ENCODE measurements at places on chromosomes 3 and 15.
A peak's percentile ranks its signal among the peaks of the same experiment; 100 is the strongest.

DNA sequence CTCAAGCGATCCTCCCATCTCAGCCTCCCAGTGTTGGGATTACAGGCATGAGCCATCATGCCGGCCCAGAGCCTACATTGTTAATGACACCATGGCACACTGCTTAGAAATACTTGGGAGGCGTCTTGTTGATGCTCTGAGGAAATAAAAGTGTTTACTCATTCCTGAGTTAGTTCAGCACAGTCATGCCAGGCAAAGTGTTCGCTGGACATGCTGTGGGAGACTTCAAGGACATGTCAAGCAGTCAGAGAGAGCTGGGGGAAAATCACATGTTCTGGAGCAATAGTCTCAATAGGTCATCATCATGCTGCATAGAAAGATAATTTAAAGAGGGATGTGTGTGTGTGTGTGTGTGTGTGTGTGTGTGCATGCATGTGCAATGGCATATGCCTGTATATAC is 37.5 kb downstream of the TTC23 start:
- DNase-seq = no peak

DNA sequence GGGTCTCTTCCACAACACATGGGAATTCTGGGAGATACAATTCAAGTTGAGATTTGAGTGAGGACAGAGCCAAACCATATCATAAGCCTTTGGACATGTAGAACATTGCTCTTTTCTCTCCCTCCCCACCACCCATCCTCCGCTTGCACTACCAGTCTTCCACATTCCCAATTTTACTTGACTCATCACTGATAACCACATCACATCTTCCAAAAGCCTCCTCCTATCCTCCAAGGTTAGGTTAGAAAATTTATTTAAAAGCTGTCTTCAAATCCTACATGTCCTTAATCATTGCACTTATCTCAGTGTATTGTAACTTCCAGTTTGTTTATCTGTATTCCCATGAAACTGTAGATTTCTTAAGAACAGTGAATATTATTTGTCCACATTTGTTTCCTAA is 10.4 kb downstream of the ZBED2 start:
- DNase-seq = no peak

- no peak for DNase-seq
Measured at GRCh38 chr3:135125171-135125801, 330.2 kb downstream of the EPHB1 start.

GRCh38 chr3:132290833-132291232 is 26.4 kb upstream of the ACP3 start:
- no peak for DNase-seq

GRCh38 chr15:60526127-60526616 is 47.2 kb upstream of the ICE2 start:
- no peak for DNase-seq

- no peak for DNase-seq
Measured at GRCh38 chr3:31704591-31705179, 172.0 kb downstream of the STT3B start.

GRCh38 chr3:152317956-152318355 is 49.2 kb downstream of the MBNL1 start:
- DNase-seq = no peak

- no peak for DNase-seq
Measured at GRCh38 chr3:150793641-150794040, 30.7 kb upstream of the SIAH2 start.

- peak; percentile 83 for DNase-seq
Measured at GRCh38 chr3:170044795-170045244, 7.0 kb downstream of the GPR160 start.

GRCh38 chr15:88902846-88903245 is 7.5 kb upstream of the HAPLN3 start:
- DNase-seq = no peak

GRCh38 chr3:3615533-3615932 is 183.7 kb upstream of the LRRN1 start:
- DNase-seq = no peak

- no peak for DNase-seq
Measured at GRCh38 chr3:13470894-13471574, 9.1 kb upstream of the HDAC11 start.

- no peak for DNase-seq
Measured at GRCh38 chr3:184716622-184717398, 4.9 kb upstream of the MAGEF1 start.

- no peak for DNase-seq
Measured at GRCh38 chr3:150079029-150079739, 108.5 kb upstream of the PFN2 start.

DNA sequence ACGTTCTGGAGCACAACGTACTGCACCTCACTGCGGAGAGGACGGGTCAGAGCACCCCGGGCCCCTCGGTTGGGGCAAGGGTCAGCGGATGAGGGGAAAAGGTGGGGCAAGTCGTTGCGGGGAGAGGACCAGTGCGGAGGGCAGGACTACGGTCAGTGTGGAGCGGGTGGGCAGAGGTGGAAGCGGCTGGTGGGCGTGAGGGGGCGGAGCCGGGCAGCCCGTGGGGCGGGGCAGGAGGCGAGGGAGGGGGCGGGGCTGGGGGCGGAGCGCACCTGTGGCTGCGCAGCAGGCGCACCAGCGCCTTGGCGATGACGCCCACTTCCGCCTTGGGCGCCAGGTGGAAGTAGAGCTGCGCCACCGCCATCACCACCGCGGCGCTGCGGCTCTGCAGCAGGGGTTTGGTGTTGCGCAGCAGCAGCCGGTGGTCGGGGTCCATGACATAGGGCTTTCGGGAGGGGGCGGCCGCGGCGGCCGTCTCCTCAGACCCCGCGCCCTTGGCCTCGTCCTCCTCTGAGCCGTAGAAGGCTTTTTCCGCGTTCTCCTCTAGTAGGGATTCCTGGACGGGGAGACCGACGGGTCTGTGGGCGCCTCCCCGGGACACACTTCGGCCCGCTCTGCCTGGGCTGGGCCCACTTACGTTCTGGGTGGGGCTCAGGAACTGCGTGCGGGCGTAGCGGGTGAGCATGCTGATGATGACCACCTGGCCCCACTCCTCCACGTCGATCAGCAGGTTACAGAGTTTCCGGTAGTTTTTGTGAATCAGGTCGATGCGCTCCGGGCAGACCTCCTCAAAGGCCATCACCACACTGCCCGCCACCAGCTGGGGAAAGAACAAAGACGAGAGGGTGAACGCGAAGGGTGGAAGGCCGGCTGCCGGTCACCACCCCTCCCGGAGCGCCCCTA is 29.2 kb downstream of the AP3B2 start:
- DNase-seq = peak; percentile 68

- no peak for DNase-seq
Measured at GRCh38 chr3:49927798-49928197, 1.8 kb downstream of the MON1A start.

DNA sequence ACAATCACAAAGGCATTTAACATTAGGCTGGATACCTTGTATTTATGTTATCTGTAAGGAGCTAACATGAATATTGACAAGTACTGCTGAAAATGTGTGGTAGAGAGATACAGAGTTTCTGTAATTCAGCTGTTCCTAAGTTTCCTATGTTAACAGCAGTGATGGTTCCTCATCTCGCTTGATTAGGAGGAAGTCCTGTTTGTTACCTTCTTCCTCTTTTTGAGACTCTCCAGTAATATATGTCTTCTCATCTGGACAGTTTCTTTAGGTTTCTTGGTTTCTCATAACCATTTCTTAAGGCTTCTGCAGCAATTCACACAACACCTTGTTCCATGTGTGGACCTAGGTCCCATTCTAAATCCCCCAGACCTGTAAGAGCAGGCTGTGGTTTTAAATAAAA is 11.4 kb upstream of the PEX5L start:
- no peak for DNase-seq

DNA sequence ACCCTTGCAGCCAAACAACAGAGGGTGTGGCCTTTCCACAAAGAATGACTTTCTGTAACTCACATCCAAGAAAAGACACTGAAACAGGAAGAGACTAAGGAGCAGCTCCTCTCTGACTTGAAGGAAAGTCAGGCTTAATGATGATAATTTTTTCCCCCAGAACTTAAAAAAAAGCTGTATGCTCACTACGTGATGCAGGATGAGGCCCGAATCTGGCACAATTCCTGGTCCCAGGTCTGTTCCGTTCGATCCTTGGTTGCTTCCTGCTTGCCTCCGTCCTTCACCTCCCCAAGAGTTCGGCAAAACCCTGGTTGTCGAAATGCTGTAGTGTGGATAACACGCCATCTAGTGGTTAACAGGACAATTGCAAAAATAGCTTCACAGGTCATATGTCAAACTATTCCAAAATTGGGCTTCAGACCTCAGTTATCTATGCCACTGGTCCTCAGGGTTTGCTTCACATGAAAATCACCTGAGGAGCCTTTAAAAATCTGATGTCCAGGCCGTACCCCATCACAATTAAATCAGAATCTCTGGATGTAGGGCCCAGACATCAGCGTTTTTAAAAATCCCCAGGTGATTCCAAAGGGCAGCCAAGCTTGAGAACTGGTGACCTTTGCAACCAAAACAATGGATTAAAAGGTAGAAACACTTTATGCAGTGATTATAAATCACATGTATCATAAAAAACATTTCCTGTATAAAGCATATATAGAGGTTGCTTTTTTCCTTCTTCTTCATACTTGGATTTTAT is 28.1 kb upstream of the SYNM start:
- peak; percentile 44 for DNase-seq

DNA sequence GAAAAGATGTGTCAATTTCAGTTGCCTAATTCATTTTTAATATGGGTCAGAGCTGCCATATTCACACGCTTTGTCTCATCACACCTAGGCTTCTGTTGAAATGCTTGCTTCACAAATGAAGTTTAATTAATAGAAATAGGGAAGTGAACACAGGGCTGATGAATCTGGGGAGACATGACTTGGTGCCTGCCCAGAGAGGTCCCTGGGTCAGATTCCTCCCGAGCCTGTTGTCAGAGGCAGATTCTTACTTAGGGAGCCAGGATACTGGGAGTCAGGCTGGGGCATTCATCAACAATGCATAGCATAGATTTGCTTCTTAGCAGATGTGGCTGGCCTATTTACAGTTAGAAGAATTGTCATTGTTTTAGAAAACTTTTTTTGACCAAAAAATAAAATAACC is 90.6 kb downstream of the CACNA1D start:
- no peak for DNase-seq

DNA sequence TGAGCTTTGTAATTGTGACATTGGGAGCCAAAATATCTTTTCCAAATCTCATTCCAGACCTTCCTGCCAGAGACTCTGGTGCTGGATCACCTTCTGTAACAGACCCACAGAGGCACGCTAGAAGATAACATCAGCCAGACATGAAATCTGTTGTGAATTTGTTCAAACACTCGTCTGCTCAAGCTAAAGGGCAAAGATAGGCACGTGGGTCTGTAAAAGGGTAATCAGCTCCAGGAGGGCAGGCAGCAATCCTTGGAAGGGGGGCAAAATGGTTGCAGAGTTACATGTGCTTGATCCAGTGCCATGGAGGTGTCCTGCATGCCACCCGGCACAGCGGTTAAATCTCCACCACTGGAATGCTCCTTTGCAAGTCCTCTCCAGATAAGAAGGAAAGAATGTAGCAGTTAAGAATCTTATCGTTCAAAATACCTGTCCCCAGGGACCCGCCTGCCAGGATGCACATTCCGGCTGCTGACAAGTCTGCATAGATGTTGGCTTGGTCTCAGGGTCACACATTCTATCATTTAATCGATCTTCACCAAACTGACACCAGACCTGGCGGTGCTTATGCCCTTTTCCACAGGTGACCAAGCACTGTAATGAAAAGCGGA is 74.8 kb downstream of the ADAMTS9 start:
- DNase-seq = no peak

DNA sequence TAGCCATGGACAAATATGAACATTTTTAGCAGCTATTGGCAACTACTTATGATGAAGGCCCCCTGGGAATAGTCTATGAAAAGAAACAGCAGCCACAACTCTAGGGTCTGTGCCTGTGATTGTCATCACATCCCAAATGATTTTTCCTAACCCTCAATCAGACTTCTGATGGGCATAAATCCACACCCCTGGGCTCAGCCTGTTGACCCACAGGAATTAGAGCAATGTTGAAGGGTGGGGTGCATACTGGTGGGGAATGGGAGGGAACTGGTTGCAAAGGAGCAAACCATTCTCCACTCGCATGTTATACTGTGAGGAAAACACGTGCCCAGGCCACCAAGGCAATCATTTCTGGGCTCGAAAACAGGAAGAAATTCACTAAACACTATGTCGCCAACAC is 106.5 kb upstream of the CTNNB1 start:
- DNase-seq = no peak

DNA sequence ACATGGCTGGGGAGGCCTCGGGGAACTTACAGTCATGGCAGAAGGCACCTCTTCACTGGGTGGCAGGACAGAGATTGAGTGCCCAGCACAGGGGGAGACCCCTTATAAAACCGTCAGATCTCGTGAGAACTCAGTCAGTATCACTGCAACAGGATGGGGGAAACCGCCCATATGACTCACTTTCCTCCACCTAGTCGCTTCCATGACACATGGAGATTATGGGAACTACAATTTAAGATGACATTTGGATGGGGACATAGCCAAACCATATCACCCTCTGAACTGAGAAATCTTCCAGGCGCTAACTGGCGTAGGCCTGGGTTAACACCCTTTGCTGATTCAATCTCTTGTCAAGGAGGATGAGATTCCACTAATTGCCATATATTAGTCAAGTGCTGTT is 392.3 kb downstream of the FEZF2 start:
- DNase-seq = no peak

- no peak for DNase-seq
Measured at GRCh38 chr3:157410945-157411344, 25.7 kb upstream of the PTX3 start.

DNA sequence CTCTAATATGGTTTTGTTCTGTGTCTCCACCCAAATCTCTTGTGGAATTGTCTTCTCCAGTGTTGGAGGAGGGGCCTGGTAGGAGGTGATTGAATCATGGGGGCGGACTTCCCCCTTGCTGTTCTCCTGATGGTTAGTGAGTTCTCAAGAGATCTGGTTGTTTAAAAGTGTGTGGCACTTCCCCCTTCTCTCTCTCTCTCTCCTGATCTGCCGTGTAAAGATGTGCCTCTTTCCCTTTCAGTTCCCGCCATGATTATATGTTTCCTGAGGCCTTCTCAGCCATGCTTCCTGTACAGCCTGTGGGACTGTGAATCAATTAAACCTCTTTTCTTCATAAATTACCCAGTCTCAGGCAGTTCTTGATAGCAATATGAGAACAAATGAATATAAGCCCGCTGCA is 33.1 kb downstream of the RETNLB start:
- DNase-seq = no peak

- no peak for DNase-seq
Measured at GRCh38 chr3:184524981-184525336, 36.6 kb upstream of the EPHB3 start.

- DNase-seq = no peak
Measured at GRCh38 chr3:87191641-87192040, 35.5 kb upstream of the CHMP2B start.

- peak; percentile 69 for DNase-seq
Measured at GRCh38 chr15:58724466-58724865, 25.0 kb downstream of the ADAM10 start.

GRCh38 chr3:7275396-7275795 is 414.5 kb downstream of the GRM7 start:
- no peak for DNase-seq
